Kasumi-1 (cell line): ENCODE measurements at places on chromosomes 13 and 19.

DNA sequence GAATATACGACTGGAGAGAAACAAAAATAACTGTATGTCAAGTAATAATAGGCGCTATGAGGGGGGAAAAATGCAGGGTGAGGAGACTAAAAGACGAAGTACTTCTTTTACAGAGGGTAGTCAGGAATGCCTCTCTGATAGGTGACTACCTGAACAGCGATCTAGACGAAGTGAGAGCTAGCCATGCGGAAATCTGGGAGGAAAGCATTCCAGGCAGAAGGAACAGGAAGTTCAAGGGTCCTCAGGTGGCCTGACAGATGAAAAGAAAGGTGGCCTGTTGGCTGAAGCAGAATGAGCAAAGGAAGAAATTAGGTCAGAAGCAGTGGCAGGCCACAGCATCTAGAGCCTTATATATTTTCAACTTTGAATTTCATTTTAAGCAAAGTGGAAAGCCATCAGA, 13.3 kb downstream of the ZDHHC20 start:
- no peak for DNase-seq

GRCh38 chr13:71021825-71022422, 845.1 kb downstream of the DACH1 start:
- DNase-seq, result no peak

- no peak for DNase-seq
These were observed 1649.7 kb upstream of the SPRY2 start for GRCh38 chr13:81990652-81991051.

GRCh38 chr13:21596722-21597121, 7.2 kb downstream of the MICU2 start:
- no peak for DNase-seq
